ENCODE measurements at places on chromosomes 16 and 17. TPM values are rescaled to one million over a fixed set of nuclear protein-coding genes. Genes with fewer than 3 reads are reported as not detected.

GRCh38 chr17:67511804-67512203, 134.7 kb downstream of the PITPNC1 start:
- no peak for DNase-seq

- no peak for DNase-seq
Measured at GRCh38 chr17:1957037-1957436, 68.1 kb downstream of the RTN4RL1 start.

GRCh38 chr16:7185689-7186088, 147.0 kb upstream of the RBFOX1 start:
- DNase-seq = no peak

- DNase-seq = no peak
Measured at GRCh38 chr16:47727131-47727530, 266.0 kb downstream of the PHKB start.

- no peak for DNase-seq
Measured at GRCh38 chr17:7712111-7712771, 5.3 kb upstream of the DNAH2 start.

- DNase-seq = no peak
Measured at GRCh38 chr16:22291860-22292318, 5.3 kb upstream of the POLR3E start.

- DNase-seq = no peak
Measured at GRCh38 chr16:30053376-30054015, 12.1 kb upstream of the ALDOA start.

GRCh38 chr16:85926370-85926769, 27.4 kb downstream of the IRF8 start:
- DNase-seq = no peak

Gene CEP20
- total RNA-seq = 44.8 TPM

Gene KRT12
- total RNA-seq = not detected

Gene COPS3
- total RNA-seq = 119 TPM

Gene KRTAP3-1
- total RNA-seq = not detected

Gene TRPV3
- total RNA-seq = 0.82 TPM
